ENCODE measurements at places on chromosomes 11 and 22.

DNA sequence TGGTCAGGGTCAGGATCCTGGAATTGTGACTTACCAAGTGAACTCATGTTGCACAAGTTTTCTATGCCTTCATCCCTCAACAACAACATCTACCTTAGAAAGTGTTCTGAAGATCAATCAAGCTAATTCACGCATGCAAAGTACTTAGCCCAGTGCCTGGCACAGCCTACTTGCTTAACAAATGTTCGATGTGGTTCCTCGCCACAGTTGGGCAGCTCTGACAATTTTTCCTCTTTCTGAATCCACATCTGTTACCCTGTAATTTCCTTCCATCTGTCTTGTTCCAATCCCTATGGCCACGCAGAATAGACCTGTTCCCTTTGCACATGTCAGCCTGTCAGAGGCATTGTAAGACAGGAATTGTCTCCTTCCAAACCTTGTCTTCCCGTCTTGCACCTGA lies 1415.2 kb downstream of the TBC1D22A start:
- DNase-seq, result no peak

- DNase-seq, result no peak
These were observed 85.3 kb downstream of the C11orf87 start for GRCh38 chr11:109507331-109507730.

GRCh38 chr11:11186249-11186648 lies 166.8 kb downstream of the CSNK2A3 start:
- DNase-seq, result no peak

DNA sequence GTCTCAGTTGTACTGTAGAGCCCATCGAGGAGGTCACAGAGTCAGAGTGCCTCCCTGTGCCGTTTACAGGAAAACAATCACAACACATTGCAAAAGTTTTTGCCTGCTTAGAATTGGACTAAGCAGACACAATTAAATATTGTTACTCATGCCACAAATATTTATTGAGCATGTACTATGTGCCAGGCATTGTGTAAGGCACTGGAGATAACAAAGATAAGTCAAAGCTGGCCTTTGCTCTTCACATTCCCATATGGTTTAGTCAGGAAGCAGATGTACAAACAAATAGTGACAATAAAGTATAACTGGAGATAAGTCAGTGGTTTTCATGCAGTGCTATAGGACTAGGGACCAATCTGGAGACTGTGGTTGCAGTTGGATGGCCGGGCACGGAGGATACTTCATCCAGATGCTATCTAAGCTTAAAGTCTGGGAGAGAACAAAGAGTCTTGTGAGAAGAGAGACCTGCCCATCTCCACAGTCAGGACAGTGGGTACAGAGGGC lies 550.7 kb downstream of the INSC start:
- DNase-seq, result no peak

- no peak for DNase-seq
These were observed 59.4 kb upstream of the CD44 start for GRCh38 chr11:35079611-35080010.

GRCh38 chr11:109088086-109088485 lies 333.9 kb upstream of the C11orf87 start:
- DNase-seq, result no peak
